GM12891 (cell line): ENCODE measurements at places on chromosomes 1 and 21.

GRCh38 chr1:85473390-85473789, 8.4 kb upstream of the DDAH1 start:
- no peak for DNase-seq

- DNase-seq = peak; percentile 66
Observed at GRCh38 chr1:38586993-38587646, 272.5 kb downstream of the RRAGC start.

- no peak for DNase-seq
Observed at GRCh38 chr1:150477320-150477719, 9.9 kb upstream of the TARS2 start.

GRCh38 chr1:54379555-54380289, 26.5 kb downstream of the SSBP3 start:
- DNase-seq = no peak

- DNase-seq = no peak
Observed at GRCh38 chr1:200157715-200158114, 130.2 kb downstream of the NR5A2 start.

DNA sequence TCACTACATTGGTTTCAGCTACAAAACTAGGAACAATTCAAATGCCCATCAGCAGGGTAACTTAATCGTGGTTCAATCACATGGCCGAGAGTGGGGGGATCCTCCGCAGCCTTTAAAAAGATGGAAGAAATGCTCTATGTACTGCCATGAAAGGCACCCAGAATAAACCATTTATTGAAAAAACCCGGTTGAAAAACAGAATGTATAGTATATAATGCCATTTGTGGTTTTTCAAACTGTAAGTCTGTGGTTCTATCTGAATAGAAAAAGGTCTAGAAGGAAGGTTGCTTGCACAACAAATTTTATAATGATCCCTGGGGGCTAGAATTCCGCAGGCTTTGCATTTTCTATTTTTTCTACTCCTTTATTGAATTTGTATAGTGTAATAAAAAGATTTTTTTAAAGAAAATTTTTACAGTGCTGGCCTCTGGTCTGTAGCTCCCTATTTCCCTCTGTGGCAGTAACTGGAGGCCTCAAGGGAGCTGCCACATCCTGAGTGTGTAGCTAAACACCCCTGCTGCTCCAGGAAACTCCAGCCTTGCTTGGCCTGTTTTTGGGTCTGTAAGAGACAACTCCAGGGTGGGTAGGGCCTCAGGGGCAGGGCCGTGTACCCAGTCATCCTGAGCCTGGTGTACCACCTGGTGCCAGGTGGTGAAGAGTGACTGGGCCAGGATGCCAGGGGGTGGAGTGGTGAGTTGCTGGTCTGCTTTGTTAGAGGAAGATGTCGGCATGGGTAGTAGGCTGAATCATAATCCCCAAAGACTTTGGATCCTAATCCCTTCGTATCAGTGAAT, 51.5 kb upstream of the EPS8L3 start:
- DNase-seq = no peak

- no peak for DNase-seq
Observed at GRCh38 chr1:15201849-15202551, 45.0 kb upstream of the FHAD1 start.
